Effector CD4-positive, alpha-beta T cell (primary cell): ENCODE measurements at places on chromosomes 1 and 21.

DNA sequence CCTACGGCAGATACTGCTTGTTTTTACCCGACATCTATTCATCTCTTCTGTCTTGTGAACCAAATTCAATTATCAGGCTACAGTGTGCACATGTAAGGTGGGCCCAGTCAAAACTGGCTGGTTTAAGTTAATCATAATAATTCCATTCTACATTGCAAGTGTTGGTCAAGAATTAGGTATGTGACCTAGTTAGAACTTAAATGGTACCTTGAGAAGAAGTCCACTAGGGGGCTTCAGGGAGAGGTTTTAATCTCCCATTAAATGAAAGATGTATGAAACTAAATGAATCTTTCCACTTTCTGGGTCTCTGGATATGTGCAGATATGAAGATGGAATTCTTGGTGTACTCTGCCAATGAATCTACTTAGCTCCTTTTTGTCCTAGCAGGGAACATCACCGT, 187.1 kb downstream of the CDC42BPA start:
- no peak for DNase-seq

DNA sequence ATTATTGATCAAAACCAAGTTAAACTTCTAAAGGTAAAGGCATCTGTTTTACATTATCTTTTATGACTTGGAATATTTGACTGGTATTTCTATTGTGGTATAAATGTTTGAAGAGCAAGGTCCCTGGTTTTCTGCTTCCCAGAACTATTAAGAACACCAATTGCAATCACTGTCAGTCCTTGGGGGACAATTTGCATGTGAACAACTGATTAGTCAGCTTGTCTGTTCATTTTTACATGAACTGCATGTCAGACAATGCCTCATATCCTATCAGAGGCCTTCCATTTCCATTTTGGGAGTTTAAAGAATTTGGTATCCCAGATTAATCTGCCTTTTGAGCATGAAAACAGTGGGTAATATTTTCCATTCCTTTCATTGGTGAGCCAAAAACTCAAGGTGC, 654.9 kb upstream of the USP24 start:
- DNase-seq, result no peak

DNA sequence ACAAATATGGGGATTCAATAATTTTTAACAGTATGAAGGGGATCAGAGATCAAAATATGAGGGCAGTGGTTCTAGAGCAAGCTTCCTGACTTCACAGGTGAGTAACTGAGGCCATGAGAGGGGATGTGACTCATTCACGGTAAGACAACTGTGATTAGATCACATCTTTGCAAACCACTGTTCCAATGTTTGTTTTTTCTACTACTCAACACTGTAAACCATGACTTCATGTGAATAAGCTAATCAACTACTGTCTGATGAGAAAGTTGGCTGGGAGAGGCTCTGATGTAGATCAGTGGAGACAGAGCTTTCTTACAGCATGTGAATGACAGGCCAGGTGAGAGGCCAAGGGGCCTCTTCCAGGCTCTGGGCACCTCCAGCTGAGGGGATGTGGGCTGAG, 84.7 kb downstream of the BRINP2 start:
- no peak for DNase-seq

- DNase-seq, result no peak
Measured at GRCh38 chr21:20004367-20004766, 993.8 kb upstream of the NCAM2 start.

DNA sequence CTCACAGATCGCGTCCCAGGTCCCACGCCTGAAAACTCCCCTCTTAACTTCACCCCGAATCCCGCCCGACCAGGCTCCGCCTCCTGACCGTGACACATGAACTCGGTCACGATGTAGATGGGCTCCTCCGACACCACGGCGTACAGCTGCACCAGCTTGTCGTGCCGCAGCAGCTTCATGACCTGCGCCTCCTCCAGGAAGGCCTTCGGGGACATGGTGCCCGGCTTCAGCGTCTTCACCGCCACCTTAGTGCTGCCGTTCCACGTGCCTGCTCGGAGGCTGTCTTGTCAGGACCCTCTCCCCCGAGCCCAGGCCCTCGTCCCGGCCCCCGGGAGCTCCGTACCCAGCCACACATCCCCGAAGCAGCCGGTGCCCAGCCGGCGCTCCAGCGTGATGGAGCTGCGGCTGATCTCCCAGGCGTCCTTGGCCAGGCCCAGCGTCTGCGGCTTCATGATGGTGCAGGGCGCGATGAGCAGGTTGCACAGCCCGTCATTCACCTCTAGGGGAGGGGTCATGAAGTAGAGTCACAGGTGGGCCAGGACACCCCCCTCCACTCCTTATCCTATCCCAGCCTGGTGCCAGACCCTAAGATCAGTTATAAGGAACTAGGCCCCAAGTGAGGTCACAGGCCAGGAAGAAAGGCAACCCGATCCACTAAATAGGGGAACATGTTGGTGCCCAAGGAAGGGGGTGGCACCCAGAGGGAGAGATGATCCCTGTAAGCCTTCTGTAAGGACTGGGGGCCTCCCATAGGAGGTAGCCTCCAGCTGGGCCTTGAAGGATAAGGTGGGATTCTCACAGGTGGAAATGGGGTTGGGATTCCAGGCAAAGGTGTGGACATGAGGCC, 11.6 kb upstream of the AHDC1 start:
- DNase-seq, result no peak

DNA sequence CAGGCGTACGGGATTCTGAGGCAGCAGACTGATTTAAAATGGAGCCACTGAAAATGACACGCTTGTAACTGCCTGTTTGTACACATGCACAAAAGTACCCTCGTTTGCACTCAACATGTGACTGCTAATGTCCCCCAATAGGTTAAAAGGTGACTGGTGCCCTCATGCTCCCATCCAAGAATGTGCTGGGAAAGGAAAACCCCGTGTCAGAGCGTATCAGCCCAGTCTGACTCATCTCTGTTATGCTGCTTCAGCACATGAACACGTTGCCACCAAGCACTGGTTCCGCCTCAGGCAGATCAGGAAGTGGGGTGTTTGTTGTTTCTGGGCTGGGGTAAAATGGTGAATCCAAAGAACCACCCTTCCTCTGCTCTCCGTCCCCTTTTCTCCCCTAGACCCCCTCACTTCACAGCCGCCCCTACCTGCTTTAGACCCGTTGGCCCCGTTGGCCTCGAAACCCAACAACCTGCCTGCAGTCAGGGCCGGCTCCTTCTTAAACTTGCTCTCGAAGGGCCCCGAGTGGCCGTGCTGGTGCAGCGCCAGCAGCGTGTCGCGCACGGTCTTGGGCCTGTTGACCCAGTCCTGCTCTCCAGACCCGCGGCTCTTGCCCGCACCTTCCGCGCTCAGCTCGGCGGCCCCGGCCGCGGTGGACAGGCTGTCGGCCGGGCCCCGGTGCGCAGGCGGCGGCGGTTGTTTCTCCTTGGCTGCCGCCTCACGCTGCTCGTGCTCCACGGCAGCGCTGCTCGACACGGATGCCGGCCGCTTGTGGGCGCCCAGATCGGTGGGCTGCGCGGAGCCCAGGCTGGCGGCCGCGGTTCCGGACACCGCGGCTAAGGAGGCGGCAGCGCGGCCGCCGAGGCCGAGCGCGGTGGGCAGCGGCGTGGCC, 1.7 kb downstream of the IRF2BP2 start:
- peak; percentile 81 for DNase-seq

DNA sequence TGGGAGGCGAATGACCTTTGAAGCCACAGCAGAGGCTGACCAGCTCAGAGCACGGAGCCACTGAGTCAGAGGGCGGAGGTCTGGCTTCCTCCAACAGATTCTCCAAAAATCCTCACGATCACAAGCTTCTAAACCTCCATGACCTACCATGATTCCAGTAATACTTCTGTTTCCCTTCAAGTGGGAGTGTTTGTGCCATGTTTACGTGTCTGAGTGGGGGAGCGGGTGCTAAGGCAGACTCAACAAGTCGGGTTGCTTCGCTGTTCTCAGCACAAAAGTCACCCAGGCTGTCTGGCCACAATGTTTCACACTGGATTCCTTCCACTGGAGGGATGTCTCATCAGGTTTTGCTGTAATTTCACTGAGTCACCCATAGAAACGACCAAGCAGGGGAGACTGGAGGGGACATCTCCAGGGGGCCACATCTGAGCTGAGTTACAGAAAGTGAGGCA, 86.2 kb downstream of the SLC66A1 start:
- no peak for DNase-seq

- no peak for DNase-seq
Measured at GRCh38 chr1:85450832-85451231, 14.1 kb downstream of the DDAH1 start.

GRCh38 chr1:40309374-40310128, 7.5 kb downstream of the COL9A2 start:
- no peak for DNase-seq

- DNase-seq, result no peak
Measured at GRCh38 chr1:51666478-51666877, 49.6 kb downstream of the OSBPL9 start.

- DNase-seq, result no peak
Measured at GRCh38 chr1:215526147-215526845, 40.8 kb upstream of the KCTD3 start.

GRCh38 chr1:3049164-3049563, 19.8 kb upstream of the PRDM16 start:
- no peak for DNase-seq

- no peak for DNase-seq
Measured at GRCh38 chr1:71780681-71781080, 501.7 kb downstream of the NEGR1 start.

GRCh38 chr1:41371630-41372599, 10.7 kb downstream of the FOXO6 start:
- DNase-seq, result no peak

DNA sequence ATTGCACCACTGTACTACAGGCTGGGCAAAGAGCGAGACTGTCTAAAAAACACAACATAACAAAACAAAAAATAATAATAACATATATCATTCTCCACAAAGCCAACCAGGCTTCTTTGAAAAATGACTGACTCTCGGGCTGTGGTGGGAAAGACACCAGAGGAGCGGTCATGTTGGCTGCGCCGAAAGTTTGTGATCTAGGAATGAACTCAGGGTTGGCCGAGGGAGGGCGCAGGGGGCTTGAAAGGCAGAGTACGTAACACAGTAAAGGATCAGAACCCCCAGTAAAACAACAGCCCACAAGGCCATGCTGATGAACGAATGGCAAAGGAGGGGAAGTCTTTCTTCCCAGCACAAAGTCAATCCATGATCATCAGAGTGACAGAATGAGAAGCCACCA, 4.7 kb downstream of the SLC35E2B start:
- no peak for DNase-seq

GRCh38 chr1:20604678-20605077, 15.8 kb downstream of the CDA start:
- no peak for DNase-seq

GRCh38 chr21:29390778-29391177, 92.1 kb downstream of the BACH1 start:
- DNase-seq, result no peak

GRCh38 chr21:19908390-19908789, 1089.8 kb upstream of the NCAM2 start:
- no peak for DNase-seq

- DNase-seq, result no peak
Measured at GRCh38 chr1:68188060-68188538, 44.2 kb downstream of the WLS start.

DNA sequence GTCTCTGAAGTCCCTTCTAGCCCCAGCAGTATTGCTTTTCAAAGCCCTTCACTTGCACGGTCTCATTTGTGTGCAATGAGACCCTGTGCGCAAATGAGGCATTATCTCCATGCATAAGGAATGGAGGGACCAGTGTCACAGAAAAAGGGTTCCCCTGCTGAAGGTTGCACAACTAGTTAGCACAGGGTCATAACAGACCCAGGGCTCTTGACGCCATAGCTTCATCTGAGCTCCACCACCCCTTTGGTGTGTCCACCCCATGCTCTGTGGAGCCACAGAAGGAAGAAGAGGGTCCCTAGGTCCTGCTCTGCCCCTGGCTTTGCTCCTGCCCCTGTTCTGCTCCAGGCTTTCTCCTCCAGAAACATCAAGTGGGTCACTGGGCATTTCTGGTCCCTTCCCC, 12.6 kb downstream of the SH2D2A start:
- no peak for DNase-seq

GRCh38 chr1:213986020-213986924, 1.5 kb upstream of the PROX1 start:
- DNase-seq, result no peak

- DNase-seq, result no peak
Measured at GRCh38 chr1:25198663-25199252, 33.5 kb downstream of the SYF2 start.

DNA sequence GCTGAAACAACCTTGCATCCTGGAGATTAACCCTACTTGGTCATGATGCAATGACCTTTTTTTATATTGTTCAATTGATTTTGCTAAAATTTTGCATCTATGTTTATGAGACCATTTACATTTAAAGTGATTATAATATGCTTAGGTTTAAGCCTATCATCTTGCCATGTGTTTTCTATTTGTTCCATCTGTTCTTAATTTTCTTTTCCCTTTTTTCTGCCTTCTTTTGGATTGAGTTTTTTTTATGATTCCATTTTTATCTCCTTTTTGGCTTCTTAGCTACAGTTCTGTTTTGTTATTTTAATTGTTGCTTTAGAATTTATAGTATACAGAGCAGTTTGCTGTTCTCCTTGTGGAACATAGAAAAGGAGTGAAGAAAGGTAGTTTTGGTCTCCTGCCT, 385.1 kb upstream of the USP24 start:
- no peak for DNase-seq

- no peak for DNase-seq
Measured at GRCh38 chr1:201267481-201268229, 15.7 kb upstream of the PKP1 start.

GRCh38 chr1:51313961-51314777, 16.2 kb downstream of the TTC39A start:
- no peak for DNase-seq

GRCh38 chr1:160346958-160347357, 3.8 kb downstream of the NCSTN start:
- no peak for DNase-seq

- DNase-seq, result no peak
Measured at GRCh38 chr1:29835874-29836273, 599.6 kb downstream of the PTPRU start.

GRCh38 chr1:53129891-53130597, 12.4 kb downstream of the SLC1A7 start:
- no peak for DNase-seq

DNA sequence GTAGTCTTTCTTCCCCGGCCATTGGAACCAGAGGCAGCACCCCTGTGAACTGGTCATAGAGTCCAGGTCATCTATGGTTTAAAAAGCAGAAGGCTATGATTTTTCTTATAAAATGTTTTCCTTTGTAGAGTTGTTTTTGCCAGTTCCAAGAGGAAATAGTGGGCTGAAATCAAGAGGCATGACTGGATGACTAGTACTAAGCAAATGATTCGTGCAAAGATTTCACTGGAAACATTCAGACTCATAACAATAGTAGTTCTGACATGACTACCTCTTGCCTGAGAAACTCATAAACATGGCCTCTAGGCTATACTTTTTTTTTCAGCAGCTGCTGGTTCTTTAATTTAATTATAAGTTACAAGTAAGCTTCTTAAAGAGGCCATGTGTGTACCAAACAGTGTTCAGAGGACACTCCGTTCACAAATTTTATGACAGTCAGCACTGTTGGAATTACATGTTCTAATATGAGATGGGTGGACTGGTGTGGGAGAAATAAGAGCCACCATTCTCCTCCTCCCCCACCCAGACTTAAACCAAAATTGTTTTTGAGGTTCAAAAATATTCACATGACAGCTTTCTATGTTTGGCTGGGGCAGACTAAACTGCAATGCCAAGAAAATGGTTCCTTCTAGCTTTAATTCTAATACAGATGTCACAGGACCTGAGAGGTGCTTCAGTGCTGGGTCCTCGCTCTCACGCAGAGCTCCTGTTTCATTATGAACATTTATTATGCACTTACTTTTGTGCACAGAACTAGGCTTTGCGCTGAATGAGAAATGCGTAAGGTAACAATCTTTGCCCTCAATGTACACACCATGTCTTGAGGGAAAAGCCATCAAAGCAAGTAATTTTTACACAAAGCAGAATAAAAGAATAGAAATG, 147.5 kb downstream of the ZC3H11B start:
- no peak for DNase-seq
